ENCODE measurements at places on chromosomes 1 and 21.

GRCh38 chr1:40404670-40405462 lies 31.3 kb downstream of the SMAP2 start:
- no peak for DNase-seq

- DNase-seq, result no peak
Observed at GRCh38 chr1:10779201-10779600, 17.2 kb downstream of the CASZ1 start.

DNA sequence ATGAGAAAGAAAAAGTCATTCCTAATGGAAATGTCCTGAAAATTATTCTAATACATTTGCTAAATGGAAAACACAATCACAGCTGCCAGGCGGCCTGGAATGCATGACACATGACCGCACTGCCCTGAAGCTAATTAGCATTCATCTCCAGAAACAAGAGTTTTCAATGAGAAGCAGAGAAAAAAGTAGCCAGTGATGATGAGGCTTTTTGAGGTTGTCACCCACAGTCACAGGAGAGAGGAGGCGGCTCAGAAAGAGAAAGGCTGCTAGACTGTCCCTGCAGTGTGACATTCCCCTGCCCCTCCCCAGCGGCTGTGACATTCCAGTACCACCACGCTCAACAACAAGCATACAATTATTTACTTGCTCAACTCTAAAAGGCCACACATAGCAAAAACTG lies 122.9 kb upstream of the KRTAP19-8 start:
- no peak for DNase-seq

DNA sequence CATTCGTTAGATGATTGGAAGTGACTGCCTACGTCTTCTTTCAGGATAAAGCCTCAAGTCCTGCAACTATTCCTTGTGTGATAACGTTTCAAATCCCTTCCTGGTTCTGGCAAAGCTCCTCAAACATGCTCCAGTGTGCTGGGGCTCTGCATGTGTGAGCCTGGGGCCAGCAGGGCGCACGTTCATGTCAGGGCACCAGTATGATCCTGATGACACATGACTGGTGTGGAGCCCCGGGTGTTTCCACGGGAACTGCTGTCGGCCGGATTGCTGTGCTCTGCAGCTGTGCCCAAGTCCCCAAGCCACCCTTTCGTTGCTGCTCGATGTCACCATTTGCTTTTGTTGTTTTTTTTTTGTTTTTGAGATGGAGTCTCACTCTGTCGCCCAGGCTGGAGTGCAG lies 21.3 kb downstream of the KRTAP10-1 start:
- no peak for DNase-seq

GRCh38 chr1:236608930-236609726 lies 4.8 kb upstream of the HEATR1 start:
- peak; percentile 56 for DNase-seq

- DNase-seq, result peak; percentile 79
Observed at GRCh38 chr1:9787702-9788101, 36.1 kb downstream of the CLSTN1 start.

DNA sequence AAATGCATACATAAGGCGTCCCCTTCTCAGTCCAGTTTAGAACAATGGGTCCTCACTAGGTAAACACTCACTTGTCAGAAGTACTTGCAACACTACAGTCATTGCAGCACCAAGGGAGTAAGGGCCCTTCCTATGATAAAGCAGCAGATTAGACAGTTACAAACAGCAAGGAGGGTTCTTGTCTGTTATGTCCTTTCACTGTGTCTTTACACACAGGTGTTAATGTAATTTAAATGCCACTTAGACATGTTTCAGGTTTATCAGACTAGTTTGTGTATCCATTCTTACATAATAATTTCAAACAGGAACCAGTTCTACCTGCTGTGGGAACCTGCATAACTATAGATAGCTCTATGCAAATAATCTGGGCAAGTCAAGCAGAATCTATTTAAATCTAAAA lies 105.6 kb upstream of the USH2A start:
- no peak for DNase-seq

GRCh38 chr1:39969048-39969447 lies 14.1 kb downstream of the MFSD2A start:
- no peak for DNase-seq

All from HL-60 (cell line).